Fibroblast of skin of right quadriceps (primary cell): ENCODE measurements at places on chromosomes 4 and X.

DNA sequence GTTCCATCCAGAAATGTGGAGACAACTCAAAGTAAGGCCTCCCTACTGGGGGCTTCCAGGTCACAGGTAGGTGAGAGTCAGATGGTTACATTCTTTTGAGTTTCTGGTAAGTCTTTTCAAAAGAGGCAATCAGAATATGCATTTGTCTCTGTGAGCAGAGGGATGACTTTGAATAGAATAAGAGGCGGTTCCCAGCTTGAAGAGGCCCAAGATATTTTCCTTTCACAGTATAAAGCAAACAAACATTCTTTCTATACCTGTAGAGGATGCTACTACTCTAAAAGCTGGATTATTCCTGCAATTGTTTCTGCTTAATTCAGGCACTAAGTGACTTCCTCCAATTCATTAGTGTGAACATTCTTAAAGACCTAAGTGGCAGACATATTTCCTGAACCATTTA, 44.4 kb downstream of the DIAPH2 start:
- no peak for DNase-seq

DNA sequence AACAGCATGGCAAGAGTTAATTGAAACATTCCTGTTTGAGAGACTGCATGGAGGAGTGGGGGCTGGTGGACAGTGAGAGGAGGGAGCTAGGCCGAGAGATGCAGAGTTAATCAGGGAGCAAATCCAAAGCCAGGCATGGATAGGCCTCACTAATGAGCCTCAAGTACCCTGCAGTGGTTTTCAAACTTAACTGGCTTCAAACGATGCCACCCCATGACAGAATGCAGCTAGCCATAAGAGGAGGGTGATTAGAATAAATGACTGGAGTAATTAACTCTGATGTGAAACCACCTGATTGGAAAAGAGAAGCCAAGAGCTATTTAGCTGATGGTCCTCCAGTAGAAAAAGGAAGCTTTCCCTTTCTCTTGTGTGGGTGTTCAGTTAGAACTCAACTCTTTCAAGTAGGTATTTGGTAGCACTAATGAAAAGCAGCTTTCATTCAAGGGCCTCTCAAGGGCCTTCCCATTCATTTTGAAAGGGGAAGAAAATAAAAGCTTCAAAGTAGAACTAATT, 215.4 kb upstream of the MAB21L2 start:
- no peak for DNase-seq

GRCh38 chr4:14083150-14083549, 455.6 kb upstream of the BOD1L1 start:
- DNase-seq = no peak

DNA sequence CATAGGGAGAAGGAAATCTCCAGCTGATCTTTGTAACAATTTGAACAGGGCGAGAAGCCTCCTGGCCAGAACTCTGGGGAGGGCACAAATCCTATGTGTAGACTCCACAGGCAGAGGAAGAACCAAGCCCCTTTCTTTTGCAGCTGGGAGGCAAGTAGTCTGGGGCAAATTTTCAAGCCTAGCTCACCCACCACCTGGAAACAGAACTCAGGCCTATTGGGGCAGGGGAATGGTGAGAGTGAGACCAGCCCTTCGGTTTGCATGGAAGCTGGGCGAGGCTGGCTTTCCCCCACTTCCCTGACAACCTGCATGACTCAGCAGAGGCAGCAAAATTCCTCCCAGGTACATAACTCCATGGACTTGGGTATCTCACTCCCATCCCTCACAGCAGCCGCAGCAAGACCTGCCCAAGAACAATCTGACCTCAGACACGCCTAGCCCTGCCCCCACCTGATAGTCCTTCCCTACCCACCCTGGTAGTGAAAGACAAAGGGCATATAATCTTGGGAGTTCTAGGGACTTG, 138.2 kb downstream of the EMCN start:
- DNase-seq = no peak

GRCh38 chrX:34893741-34894140, 48.9 kb upstream of the FAM47B start:
- DNase-seq = no peak

- no peak for DNase-seq
Observed at GRCh38 chr4:136457004-136457403, 1075.3 kb downstream of the PCDH18 start.

DNA sequence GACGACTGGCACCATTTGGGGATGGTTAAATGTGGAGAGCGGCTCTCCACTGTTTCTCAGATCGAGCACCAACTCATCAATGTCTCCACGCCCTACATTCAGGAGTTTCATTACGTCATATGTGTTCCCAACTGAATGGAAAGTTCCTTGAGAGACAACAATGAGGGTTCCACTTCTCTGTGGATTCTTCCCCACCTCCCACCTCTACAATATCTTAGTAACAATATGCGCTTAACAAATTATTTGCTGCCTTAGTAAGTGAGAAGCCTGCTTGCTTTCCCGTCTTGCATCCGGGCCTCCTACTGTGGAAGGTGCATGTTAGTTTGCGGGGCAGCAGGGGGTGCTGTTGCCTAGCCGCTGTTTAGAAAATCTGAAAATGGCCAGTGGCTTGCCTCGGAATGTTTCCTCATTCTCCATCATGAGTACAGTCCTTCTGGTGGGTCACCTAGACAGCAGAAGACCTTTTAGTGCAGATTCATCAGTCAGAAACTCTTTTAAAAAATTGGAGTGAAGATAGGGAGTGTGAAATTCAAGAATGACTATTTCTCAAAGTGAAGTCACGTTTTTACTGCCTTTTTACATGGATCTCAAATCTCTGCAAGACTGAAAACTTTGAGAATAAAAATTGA, 55.7 kb downstream of the PHOX2B start:
- DNase-seq = peak; percentile 47

- DNase-seq = peak; percentile 21
Observed at GRCh38 chr4:25859429-25860148, 3.2 kb downstream of the SEL1L3 start.

DNA sequence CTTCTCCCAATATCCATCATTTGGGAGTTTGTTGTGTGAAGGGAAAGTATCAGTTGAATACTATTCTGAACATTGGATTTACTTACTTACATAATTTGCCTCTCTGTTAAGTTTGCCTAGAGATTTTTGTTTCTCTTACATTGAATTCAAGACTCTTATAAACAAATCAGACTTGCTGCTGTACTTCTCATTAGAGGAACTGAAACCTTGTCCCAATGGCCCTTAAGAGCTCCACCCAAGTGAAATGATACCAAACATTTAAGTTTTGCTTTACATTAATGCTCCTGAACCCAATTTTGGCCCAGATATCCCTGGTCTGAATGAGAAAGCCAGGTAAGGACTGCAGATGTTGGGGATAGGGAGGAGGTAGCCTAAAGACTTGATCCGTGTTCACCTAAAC, 32.0 kb downstream of the HAND2 start:
- no peak for DNase-seq

- DNase-seq = no peak
Observed at GRCh38 chr4:93495346-93495745, 333.2 kb upstream of the ATOH1 start.

GRCh38 chr4:111269439-111269838, 646.6 kb upstream of the PITX2 start:
- peak; percentile 17 for DNase-seq

DNA sequence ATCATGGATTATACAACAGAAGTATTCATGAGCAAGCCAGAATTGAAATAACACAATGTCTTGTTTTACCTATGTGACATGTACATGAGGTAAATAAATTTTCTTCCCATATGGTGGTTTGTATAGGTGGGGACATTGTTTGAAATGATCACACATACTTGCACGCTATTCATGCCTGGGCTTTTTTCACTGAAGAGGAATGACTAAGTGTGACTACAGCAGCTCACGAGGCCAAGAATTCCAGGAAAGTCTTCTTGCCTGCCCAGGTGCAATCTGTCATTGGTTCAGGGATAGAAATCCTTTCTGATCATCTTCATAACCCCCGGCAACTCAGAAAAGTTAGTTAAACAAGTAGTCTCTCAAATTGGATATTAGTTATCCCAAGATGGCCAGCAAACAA, 36.3 kb upstream of the AREG start:
- peak; percentile 30 for DNase-seq

DNA sequence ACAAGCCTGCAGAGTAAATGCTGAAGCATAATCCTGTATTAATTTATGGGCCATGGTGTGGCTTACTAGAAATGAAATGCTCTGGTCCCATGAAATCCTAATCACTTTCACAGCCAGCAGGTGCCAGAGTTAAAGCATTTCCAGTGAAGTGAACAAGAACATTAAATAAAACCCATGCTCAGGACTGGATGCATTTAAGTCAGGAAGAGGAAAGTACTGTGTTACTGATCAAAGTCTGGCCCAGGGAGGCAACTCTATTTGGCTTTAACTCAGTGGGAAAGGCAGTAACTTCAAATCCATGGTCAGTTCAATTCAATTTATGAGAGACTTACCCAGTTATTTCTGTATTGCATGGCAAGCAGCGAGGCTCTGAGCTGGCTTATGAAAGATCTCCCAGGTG, 29.2 kb downstream of the AGA start:
- DNase-seq = no peak

DNA sequence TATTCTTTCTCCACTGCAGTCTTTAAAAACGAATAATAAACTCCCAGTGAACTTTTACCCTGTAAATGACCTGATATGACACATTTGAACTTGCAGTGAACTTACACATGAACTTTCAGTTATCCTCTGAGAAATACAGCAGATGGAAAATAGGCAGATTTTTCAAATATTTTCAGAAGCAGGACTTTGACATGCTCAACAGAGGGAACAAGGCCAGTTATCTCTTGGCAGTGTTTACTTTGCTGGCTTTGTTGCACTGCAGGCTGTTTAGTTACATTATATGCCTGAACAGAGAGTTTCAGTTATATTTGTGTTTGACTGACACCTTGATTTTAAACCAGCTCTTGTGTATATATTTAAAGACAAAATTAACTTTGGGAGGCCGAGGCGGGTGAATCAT, 47.6 kb upstream of the FGG start:
- no peak for DNase-seq

GRCh38 chrX:30589146-30589888, 11.8 kb upstream of the TASL start:
- no peak for DNase-seq

DNA sequence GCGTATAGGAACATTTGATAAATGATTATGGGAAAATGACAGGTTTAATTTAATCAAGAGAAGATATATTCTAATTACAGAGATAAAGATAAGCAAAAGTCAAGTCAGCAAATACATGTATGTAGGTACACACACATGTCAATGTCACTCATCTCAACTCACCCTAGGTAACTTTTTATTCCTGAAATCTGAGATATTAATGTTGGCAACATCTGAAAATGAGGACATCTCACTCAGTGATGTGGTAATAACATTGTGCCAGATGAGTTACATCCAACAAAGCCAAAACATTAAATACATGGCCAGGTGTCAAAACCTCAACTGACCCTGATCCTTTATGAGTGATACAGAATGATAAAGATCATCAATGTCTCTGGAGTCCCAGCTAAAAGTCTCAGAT, 363.3 kb upstream of the F9 start:
- DNase-seq = no peak

DNA sequence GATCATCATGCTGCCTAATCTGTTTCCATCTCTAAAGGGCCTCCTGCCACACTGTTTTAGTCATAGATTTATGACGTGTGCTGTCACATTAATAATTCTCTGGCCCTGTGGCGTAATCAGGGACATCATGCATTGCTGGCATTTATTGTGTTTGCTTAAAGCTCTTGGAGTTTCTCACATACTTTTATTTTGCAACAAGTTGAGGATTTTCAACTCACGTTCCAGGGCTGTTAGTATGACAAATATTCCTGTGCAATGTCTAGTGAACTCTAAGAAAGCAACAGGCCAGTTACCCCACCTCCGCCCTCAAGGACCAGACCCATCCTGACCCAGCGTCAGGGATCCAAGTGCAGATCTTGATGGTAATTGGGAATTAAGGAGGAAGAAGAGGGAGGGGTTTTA, 7.8 kb upstream of the PIGA start:
- peak; percentile 46 for DNase-seq

- peak; percentile 71 for DNase-seq
Observed at GRCh38 chr4:73844345-73844744, 7.9 kb downstream of the CXCL6 start.

GRCh38 chrX:45758738-45759397, 558.2 kb upstream of the DIPK2B start:
- peak; percentile 46 for DNase-seq

DNA sequence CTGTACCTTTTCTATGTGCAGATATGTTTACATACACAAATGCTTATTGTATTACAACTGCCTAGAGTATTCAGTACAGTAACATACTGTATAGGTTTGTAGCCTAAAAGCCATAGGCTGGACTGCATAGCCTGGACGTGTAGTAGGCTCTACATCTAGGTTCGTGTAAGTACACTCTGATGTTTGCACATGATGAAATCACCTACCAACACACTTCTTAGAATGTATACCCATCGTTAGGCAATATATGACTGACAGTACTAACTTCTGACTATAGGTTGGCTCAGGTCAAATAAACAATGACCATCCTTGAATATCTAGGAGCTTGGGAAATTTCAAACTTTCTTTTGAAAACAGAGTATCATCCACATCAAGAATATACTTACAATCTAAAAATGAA, 139.0 kb downstream of the CORIN start:
- DNase-seq = no peak

DNA sequence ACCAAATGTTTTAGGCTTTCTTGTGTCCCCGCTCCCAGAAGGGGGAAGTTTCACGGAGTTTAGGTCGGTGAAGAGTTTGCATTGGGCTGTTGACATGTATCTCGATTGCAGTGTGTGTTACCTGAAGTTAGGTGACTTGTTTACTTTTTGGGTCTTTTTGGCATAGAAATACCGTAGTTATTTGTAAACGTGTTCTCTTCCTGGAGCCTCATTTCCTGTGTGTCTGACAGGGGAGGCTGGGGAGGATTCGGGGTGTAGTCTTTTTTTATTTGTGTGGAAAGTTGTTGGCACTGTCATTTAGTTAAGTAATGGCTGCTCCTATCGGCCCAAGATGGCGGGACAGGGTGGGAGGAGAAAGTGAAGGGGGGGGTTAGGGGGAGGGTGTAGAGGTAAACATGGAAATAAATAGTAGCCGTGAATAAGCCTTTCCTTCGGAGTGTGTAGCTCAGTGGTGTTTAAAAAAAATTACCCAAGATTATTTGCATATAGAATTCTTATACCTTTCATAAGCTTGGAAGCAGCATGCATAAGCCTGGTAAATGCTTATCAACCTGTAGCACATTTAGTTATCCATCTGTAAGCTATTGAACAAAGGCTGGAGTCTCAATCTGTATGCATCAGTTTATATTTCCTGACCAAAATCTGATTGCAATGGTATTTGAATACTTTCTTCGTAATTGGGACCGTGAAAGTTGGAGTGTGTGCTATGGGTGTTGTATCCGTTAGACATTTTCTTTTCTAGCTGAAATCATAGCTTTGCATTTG, 1.6 kb downstream of the KDM6A start:
- peak; percentile 24 for DNase-seq

- peak; percentile 67 for DNase-seq
Observed at GRCh38 chr4:111066887-111067286, 444.0 kb upstream of the PITX2 start.

DNA sequence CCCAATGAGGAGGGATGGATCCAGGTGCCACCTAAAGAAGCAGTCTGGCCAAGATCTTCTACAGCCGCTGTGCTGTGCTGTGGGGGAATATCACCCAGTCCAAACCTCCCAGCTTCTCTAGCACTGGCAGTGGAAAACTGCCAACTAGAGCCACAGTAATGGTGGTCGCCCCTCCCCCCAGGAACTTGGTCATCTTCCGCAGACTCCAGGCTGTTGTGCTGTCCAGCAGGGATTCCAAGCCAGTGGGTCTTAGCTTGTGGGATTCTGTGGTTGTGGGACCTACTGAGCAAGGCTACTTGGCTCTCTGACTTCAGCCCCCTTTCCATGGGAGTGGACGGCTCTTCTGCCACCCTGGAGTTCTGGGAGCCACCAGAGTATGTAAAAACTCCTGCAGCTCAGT, 18.2 kb downstream of the GPRASP1 start:
- no peak for DNase-seq

- peak; percentile 67 for DNase-seq
Observed at GRCh38 chr4:123232439-123232838, 164.2 kb upstream of the SPRY1 start.
